ENCODE measurements at places on chromosomes 7 and 10. TPM values are rescaled to one million over a fixed set of nuclear protein-coding genes. Genes with fewer than 3 reads are reported as not detected.

GRCh38 chr10:49273626-49274025, 25.3 kb upstream of the C10orf71 start:
- DNase-seq, result peak; percentile 7

GRCh38 chr10:101840102-101840684, 3.4 kb downstream of the KCNIP2 start:
- DNase-seq, result peak; percentile 65

Gene OTUD1
- total RNA-seq, result 11.2 TPM

DNA sequence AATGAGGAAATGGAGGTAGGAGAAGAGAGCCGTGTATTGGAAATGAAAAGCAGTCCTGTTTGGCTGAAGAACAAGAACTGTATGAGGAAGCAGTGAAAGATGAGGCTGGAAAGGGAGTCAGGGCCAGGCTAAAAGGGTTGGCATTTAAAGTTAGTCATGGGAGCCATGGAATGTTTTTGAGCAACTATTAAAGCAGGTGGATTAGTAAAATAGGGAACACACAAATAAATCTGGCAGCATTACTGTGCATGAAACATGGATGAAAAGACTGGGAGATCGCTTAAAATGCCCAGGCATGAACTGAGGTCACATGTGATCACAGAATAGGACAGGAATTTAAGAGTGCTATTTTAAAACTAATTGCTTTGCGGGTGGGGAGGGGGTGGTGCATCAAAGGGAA, 1.4 kb upstream of the IFRD1 start:
- DNase-seq, result no peak

Gene TAS2R41
- not detected for total RNA-seq
